Effector memory CD8-positive, alpha-beta T cell (primary cell): ENCODE measurements at places on chromosomes 11 and 22.

DNA sequence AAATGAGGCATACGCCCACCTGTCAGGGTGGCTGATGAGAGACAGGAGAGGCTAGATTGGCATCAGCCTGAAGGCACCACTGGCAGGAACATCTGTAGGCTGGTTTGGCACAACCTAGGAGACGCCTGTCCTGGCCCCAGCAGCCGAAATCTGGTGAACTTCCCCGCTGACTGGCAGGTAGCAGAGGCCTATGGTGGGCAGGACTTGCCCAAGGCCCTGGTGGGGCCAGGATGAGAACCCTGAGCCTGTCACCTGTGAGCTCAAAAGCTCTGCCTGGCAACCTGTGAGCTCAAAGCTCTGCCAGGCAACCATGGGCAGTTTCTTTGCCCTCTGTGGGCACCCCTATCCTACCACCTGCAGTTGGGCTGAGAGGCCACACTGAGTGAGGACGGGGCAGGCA is 2.5 kb downstream of the DERL3 start:
- no peaks in the 10 kb centered on the region for H3K27me3 ChIP-seq
- no peak for DNase-seq
- H3K27ac ChIP-seq, result no peak overlapping the region
- H3K4me3 ChIP-seq, result peak overlapping the region; percentile 15
- H3K4me1 ChIP-seq, result peaks cover 16% of the 10 kb centered on the region

DNA sequence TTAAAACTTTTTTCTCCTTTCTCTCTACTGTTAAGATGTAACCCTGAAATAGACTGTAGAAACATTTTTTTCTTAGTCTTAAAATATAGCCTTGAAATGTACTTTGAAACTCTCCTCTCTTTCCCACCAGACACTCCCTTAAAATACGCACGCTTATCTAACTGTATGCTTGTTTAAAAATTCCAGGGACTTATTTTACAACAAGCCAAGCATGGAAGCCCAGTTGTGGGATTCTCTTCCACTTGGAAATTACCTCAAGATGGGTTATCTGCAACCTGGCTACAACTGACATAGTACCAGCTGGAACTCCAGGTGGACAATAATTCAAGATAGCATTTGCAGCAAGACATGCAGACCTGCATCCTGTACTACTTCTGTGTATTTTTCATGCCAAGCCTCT is 12.1 kb upstream of the CHORDC1 start:
- no peak overlapping the region for H3K27ac ChIP-seq
- H3K27me3 ChIP-seq, result peaks cover 13% of the 10 kb centered on the region
- H3K4me1 ChIP-seq, result no peaks in the 10 kb centered on the region
- peaks cover 5% of the 10 kb centered on the region for H3K36me3 ChIP-seq

DNA sequence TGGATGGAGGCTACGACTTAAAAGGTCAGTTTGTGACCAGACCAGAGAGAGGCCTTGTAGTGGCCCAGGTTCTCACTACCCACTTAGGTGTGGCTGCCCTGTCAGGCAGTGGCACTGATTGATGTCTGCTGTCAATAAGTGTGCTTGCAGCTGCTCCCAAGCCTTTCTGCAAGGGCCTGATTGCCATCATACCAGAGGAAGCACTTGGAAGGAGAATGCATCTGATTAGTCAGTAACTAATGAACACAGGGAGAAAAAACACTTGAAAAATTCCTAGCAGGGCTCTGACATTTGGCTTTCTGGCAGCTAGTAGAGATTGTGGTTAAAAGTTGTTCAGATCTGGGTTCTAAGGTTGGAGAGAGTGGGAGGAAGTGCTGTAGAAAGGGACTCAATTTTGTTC is 107.5 kb downstream of the NAV2 start:
- no peaks in the 10 kb centered on the region for H3K36me3 ChIP-seq
- no peak for DNase-seq
- H3K27ac ChIP-seq, result no peak overlapping the region
- H3K27me3 ChIP-seq, result peaks cover 38% of the 10 kb centered on the region
- no peaks in the 10 kb centered on the region for H3K4me1 ChIP-seq
- H3K4me3 ChIP-seq, result no peak overlapping the region

- no peaks in the 10 kb centered on the region for H3K27me3 ChIP-seq
- peaks cover 62% of the 10 kb centered on the region for H3K4me1 ChIP-seq
- peak overlapping the region; percentile 99 for H3K27ac ChIP-seq
- peak overlapping the region; percentile 94 for H3K4me3 ChIP-seq
- H3K36me3 ChIP-seq, result peaks cover 87% of the 10 kb centered on the region
Observed at GRCh38 chr11:118910309-118911112, 15.2 kb downstream of the BCL9L start.

DNA sequence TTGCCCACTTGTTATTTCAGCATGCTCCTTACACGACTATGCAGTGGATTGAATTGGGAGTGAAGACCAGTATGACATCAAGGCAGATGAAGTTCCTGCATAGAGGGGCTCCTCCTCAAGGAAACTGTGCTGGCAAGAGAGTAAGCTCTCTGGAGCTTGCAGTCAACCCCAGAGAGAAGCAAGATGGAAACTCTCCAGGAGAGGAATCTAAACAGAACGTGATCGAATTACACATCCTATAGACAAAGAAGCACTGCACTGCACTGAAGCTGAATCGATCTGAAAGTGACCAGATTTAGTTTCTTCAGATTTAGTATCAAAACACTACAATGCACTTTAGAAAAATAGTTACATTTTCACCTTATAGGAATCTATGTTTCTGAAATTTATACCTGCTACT is 947.7 kb upstream of the TENM4 start:
- no peak overlapping the region for H3K27ac ChIP-seq
- no peak for DNase-seq
- no peaks in the 10 kb centered on the region for H3K4me1 ChIP-seq
- no peaks in the 10 kb centered on the region for H3K36me3 ChIP-seq
- H3K27me3 ChIP-seq, result no peaks in the 10 kb centered on the region

- peaks cover 3% of the 10 kb centered on the region for H3K36me3 ChIP-seq
- H3K4me1 ChIP-seq, result no peaks in the 10 kb centered on the region
- peaks cover 55% of the 10 kb centered on the region for H3K27me3 ChIP-seq
- H3K4me3 ChIP-seq, result no peak overlapping the region
- DNase-seq, result no peak
Observed at GRCh38 chr11:19433367-19433766, 192.6 kb upstream of the E2F8 start.

GRCh38 chr11:134686460-134687061 is 274.5 kb upstream of the B3GAT1 start:
- no peak overlapping the region for H3K27ac ChIP-seq
- H3K36me3 ChIP-seq, result no peaks in the 10 kb centered on the region
- DNase-seq, result no peak
- no peak overlapping the region for H3K4me3 ChIP-seq
- H3K27me3 ChIP-seq, result no peaks in the 10 kb centered on the region
